ENCODE measurements at places on chromosomes 3 and 15. TPM values are rescaled to one million over a fixed set of nuclear protein-coding genes. Genes with fewer than 3 reads are reported as not detected.

THBS1 gene
- 214 TPM for total RNA-seq

ANKRD34C gene
- not detected for total RNA-seq

ENTPD3 gene
- not detected for total RNA-seq

PLA2G4B gene
- total RNA-seq, result 1.2 TPM

KLHL40 gene
- not detected for total RNA-seq

AHSG gene
- total RNA-seq, result not detected

SPRED1 gene
- 56.8 TPM for total RNA-seq

PTPRG gene
- total RNA-seq, result 27.9 TPM

GOLGA6D gene
- total RNA-seq, result not detected

ZNF774 gene
- total RNA-seq, result 1.1 TPM

IQCH gene
- 7.0 TPM for total RNA-seq

GNB4 gene
- total RNA-seq, result 62.5 TPM

LRRC2 gene
- 7.4 TPM for total RNA-seq

RASGRF1 gene
- under 0.01 TPM for total RNA-seq

RAP2B gene
- 31.4 TPM for total RNA-seq

SCAMP5 gene
- total RNA-seq, result 0.44 TPM

EIF4E3 gene
- total RNA-seq, result 1.2 TPM

GOLGA8H gene
- total RNA-seq, result 0.33 TPM

IFT57 gene
- 79.2 TPM for total RNA-seq

HDC gene
- not detected for total RNA-seq

ATP2B2 gene
- total RNA-seq, result not detected

NR2F2 gene
- total RNA-seq, result 41.1 TPM

CIDEC gene
- total RNA-seq, result not detected

RGMA gene
- total RNA-seq, result 0.22 TPM

SKOR1 gene
- 0.12 TPM for total RNA-seq

SEMA7A gene
- total RNA-seq, result 49.2 TPM
